ENCODE measurements at places on chromosomes 5 and 9. TPM values are rescaled to one million over a fixed set of nuclear protein-coding genes. Genes with fewer than 3 reads are reported as not detected.

GRCh38 chr9:17871213-17871890 lies 292.5 kb downstream of the SH3GL2 start:
- no peak for DNase-seq
- no peaks in the 10 kb centered on the region for H3K4me1 ChIP-seq
- no peaks in the 10 kb centered on the region for H3K27me3 ChIP-seq
- H3K36me3 ChIP-seq, result no peaks in the 10 kb centered on the region
- H3K27ac ChIP-seq, result no peak overlapping the region

GRCh38 chr9:135698767-135699166 lies 514 bp downstream of the SOHLH1 start:
- no peaks in the 10 kb centered on the region for H3K36me3 ChIP-seq
- no peak overlapping the region for H3K27ac ChIP-seq
- no peak overlapping the region for H3K4me3 ChIP-seq

DNA sequence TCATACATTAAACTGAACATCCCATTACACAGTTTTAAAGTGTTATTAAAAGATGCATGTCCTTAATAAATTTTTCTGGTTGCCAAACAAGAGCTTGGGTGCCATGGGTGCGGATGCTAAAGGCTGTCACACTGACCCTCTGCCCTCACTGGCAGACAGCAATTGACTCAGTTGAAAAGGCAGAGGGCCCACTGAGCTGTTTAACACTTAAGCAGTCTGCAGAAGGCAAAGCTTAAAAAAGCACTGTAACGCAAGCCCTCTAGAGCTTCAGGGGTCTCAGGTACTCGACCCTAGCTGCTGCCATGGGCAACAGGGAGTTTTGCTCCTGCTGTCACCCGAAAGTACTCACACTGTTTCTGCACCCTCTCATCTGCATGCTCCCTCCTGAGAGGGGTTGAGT lies 726.4 kb upstream of the TYRP1 start:
- H3K27ac ChIP-seq, result no peak overlapping the region
- DNase-seq, result no peak
- no peaks in the 10 kb centered on the region for H3K36me3 ChIP-seq

LCN1 gene
- polyA plus RNA-seq, result not detected

CCDC187 gene
- polyA plus RNA-seq, result 2.3 TPM
